DMS79 treated with DMSO at 0.1 percent for 48 hours (cell line): ENCODE measurements at places on chromosomes 3 and 15.

- no peak for DNase-seq
Measured at GRCh38 chr15:63462088-63462487, 42.3 kb upstream of the USP3 start.

DNA sequence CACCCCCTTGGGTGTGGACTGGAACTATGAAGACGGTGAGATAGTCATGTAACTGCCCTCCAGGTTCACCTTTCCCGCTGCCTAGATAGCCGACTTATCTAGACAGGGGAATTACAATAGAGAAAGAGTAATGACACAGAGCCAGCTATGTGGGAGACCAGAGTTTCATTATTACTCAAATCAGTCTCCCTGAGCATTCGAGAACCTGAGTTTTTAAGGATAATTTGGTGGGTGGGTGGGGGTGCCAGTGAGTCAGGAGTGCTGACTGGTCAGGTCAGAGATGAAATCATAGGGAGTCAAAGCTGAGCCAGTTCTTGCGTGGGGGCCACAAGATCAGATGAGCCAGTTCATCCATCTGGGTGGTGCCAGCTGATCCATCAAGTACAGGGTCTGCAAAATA lies 19.7 kb upstream of the DNAJC19 start:
- no peak for DNase-seq

DNA sequence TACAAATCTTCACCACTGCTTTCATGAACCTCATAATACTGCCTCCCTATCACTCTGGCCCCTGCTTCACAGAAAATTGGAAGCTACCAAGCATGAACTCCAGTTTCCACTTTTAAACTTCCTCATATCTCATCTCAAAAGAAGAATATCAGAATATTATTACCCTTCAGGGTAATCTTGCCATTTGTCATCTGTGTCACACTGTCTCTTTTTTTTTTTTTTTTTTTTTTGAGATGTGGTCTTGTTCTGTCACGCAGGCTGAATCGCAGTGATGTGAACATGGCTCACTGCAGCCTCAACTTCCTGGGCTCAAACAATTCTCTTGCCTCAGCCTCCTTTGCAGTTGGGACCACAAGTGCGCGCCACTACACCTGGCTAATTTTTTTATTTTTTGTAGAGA lies 80.4 kb upstream of the TCF12 start:
- DNase-seq: no peak

DNA sequence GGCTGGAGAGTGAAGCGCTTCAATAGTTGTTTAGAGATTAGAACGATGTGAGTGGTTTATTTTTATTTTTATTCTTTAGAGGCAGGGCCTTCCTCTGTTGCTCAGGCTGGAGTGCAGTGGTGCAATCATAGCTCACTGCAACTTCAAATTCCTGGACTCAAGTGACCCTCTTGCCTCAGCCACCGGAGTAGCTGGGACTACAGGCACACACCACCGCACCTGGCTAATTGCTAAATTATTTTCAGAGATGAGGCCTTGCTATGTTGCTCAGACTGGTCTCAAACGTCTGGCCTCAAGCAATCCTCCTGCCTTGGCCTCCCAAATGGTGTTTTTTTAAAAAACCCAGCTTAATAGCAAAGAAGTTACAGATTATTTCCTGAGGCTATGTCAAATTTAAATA lies 29.0 kb downstream of the PPARG start:
- no peak for DNase-seq

DNA sequence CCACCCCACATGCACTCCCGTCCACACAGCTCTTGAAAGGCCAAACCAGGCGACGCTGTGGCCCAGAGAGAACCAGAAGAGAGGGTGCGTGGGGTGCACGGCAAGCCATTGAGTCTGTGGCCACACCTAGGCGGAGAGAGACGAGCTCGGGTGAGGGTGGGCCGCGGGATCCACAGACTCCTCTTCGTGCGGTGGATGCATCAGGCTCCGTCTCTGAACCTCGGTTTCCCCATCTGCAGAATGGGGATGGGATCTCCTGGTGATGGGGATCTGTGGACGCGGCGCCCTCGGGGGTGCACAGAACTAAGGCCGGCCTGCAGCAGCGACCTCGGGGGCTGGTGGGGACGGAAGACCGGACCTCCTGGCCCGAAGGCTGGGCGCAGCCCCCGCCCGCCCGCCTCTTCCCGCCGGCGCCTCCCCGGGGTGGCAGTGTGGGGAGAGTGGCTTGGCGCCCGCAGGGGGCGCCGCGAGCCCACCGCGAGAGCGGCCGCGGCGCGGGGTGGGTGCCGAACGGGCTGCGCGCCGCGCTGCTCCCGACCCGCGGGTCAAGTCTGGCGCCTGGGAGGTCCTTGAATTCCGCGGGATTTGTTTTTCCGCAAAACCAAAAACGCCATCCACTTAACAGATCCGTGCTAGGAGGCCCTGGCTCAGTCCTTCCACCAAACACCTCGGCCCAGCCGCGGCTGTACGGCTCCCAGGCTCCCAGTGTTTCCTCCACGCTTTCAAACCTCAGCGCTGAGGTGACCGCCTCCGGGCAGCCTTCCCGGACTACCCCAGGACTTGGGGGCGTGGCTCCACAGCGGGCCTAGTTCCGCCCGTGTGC lies 13.2 kb upstream of the ADPGK start:
- DNase-seq: peak; percentile 1

GRCh38 chr3:29576181-29576580 lies 295.3 kb downstream of the RBMS3 start:
- no peak for DNase-seq

GRCh38 chr3:21839592-21839991 lies 88.6 kb upstream of the ZNF385D start:
- no peak for DNase-seq

- no peak for DNase-seq
Measured at GRCh38 chr15:40151499-40151898, 9.4 kb upstream of the BUB1B start.

GRCh38 chr3:49910409-49911123 lies 6.9 kb upstream of the MST1R start:
- no peak for DNase-seq
